ENCODE measurements at places on chromosomes 11 and 22.

- DNase-seq, result no peak
Measured at GRCh38 chr11:3614742-3615171, 27.0 kb downstream of the ART5 start.

- DNase-seq, result no peak
Measured at GRCh38 chr11:44928144-44928543, 22.5 kb downstream of the TP53I11 start.

- DNase-seq, result no peak
Measured at GRCh38 chr22:20127869-20128618, 3.6 kb upstream of the ZDHHC8 start.

GRCh38 chr11:46345131-46345597 is 2.1 kb upstream of the DGKZ start:
- DNase-seq, result no peak

GRCh38 chr22:23500508-23501260 is 79.4 kb downstream of the IGLL1 start:
- no peak for DNase-seq
